ENCODE measurements at places on chromosomes 5 and 9. TPM values are rescaled to one million over a fixed set of nuclear protein-coding genes. Genes with fewer than 3 reads are reported as not detected.

DAB2 gene
- polyA plus RNA-seq = not detected

GHR gene
- polyA plus RNA-seq = not detected

GMCL2 gene
- polyA plus RNA-seq = 0.11 TPM

SHOC1 gene
- not detected for polyA plus RNA-seq

BARHL1 gene
- polyA plus RNA-seq = not detected

ZNF462 gene
- not detected for polyA plus RNA-seq

TAF1L gene
- not detected for polyA plus RNA-seq

CARD9 gene
- polyA plus RNA-seq = 0.38 TPM

SHISAL2B gene
- polyA plus RNA-seq = not detected

INSL4 gene
- not detected for polyA plus RNA-seq

HRCT1 gene
- not detected for polyA plus RNA-seq

HAPLN1 gene
- not detected for polyA plus RNA-seq

EGFLAM gene
- not detected for polyA plus RNA-seq

FAM78A gene
- polyA plus RNA-seq = 23.0 TPM

POLR3G gene
- 1.9 TPM for polyA plus RNA-seq

ZNF622 gene
- polyA plus RNA-seq = 69.8 TPM

SCGB3A2 gene
- polyA plus RNA-seq = not detected

DRD1 gene
- polyA plus RNA-seq = not detected

SNCAIP gene
- not detected for polyA plus RNA-seq

SPATA9 gene
- not detected for polyA plus RNA-seq

COL15A1 gene
- polyA plus RNA-seq = 0.03 TPM

ARL14EPL gene
- not detected for polyA plus RNA-seq

FAM169A gene
- 5.1 TPM for polyA plus RNA-seq

OLFM1 gene
- not detected for polyA plus RNA-seq

RNF145 gene
- 11.0 TPM for polyA plus RNA-seq

TSLP gene
- polyA plus RNA-seq = not detected

TNC gene
- polyA plus RNA-seq = not detected

PARP8 gene
- polyA plus RNA-seq = 50.2 TPM

TSSK1B gene
- not detected for polyA plus RNA-seq

SH3PXD2B gene
- polyA plus RNA-seq = not detected

DAPK1 gene
- polyA plus RNA-seq = 0.42 TPM

PCDH12 gene
- 0.12 TPM for polyA plus RNA-seq

FAM174A gene
- polyA plus RNA-seq = 9.6 TPM

PIP5K1B gene
- polyA plus RNA-seq = 1.0 TPM

NRG2 gene
- polyA plus RNA-seq = not detected

MEGF10 gene
- polyA plus RNA-seq = not detected

ECM2 gene
- polyA plus RNA-seq = not detected

ADCY2 gene
- polyA plus RNA-seq = not detected

SLC36A2 gene
- not detected for polyA plus RNA-seq

KIAA1958 gene
- 0.96 TPM for polyA plus RNA-seq

SV2C gene
- polyA plus RNA-seq = 0.05 TPM

GBA2 gene
- polyA plus RNA-seq = 23.0 TPM

DNAJC18 gene
- 4.6 TPM for polyA plus RNA-seq
